Memory B cell (primary cell): ENCODE measurements at places on chromosomes 3 and 15.

GRCh38 chr15:59622289-59622688 lies 10.7 kb downstream of the GCNT3 start:
- DNase-seq, result peak; percentile 39

GRCh38 chr15:80055933-80056332 lies 3.5 kb upstream of the ZFAND6 start:
- DNase-seq, result peak; percentile 20

DNA sequence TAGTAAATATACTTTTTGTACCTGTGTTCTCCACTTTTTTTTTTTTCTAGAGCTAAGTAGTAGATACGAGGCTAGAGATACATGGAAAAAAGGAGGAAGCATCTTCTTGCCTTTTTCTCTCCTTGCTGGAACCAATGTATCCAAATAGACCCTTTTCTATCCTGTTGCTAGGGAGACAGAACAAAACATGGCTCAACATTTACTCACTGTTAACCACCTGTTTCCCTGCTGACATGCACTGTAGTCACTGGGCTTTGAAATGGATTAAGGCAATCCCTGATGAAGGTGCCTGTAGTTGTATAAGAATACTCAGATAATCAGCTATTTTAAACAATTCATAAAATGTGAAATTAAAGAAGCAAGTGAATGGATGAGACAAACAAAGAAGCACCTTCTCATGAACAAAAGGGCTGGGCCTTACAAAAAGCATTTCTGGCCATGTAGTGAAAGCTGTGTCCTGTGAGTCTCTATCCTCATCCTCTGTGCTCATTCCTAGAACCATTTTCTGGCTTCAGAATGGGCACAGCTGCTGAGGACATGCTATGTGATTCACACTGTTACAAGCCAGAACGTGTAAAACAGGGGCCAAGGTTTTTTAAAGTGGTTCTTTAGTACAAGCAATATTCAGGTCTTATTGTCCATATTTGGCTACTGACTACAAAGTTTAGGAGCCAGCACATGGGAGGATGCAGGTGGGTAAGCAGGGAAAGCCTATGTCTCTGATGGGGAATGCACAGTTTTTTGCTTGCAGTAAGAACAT lies 100.4 kb upstream of the NDN start:
- DNase-seq, result no peak

DNA sequence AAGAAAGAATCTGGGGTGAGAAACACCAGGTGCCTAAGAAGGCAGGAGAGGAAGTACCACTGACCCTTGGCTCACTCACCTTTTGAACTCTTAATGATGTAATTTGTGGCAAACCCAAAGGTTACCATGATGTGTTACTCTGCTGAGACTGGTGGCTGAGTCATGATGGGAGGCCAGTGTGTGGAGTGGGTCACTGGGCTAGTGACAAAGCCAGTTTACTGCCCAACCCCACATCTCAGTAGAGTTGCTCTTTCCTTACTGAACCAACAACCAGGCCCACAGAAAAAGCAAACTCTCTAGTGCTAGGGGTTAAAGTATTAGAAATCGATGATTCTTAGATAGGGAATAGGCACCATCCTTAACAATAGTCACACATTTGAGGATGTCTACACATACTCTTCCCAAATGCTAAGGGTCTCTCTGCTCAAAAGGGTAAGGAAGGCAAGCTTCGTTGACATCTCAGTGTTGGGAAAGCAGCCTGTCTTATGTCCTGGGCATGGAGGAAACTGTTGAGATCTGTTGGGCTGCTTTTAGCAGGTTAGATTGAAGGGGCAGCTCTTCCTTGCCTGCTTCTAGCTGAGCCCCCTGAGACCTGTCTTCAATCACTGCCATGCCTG lies 3.1 kb downstream of the RBP2 start:
- no peak for DNase-seq

GRCh38 chr15:53414167-53414566 lies 345.3 kb downstream of the WDR72 start:
- no peak for DNase-seq

GRCh38 chr3:112512320-112512719 lies 13.0 kb upstream of the BTLA start:
- no peak for DNase-seq

DNA sequence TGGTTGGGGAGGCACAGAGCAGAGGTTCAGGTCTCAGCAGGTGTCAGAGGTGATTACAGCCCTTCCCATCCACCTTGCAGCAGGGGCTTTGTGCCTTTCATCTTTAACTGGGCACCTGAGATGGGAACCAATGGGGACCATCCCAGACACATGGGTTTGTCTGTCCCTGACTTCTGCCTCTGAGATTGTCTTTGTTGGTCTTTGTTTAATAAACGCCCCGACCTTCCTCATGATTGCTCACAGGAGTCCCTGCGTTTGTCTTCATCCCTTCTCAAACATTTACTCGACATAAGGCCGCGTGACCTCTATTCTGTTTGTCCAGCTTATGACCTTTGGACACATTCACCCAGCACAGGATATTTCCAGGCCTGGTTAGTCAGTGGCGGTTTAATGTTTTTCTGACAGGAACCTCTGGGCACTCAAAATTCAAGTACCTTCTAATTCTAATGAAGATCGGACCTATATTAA lies 5.9 kb downstream of the ZSCAN2 start:
- no peak for DNase-seq

GRCh38 chr15:84714821-84715220 lies 1.1 kb downstream of the SEC11A start:
- DNase-seq, result no peak

DNA sequence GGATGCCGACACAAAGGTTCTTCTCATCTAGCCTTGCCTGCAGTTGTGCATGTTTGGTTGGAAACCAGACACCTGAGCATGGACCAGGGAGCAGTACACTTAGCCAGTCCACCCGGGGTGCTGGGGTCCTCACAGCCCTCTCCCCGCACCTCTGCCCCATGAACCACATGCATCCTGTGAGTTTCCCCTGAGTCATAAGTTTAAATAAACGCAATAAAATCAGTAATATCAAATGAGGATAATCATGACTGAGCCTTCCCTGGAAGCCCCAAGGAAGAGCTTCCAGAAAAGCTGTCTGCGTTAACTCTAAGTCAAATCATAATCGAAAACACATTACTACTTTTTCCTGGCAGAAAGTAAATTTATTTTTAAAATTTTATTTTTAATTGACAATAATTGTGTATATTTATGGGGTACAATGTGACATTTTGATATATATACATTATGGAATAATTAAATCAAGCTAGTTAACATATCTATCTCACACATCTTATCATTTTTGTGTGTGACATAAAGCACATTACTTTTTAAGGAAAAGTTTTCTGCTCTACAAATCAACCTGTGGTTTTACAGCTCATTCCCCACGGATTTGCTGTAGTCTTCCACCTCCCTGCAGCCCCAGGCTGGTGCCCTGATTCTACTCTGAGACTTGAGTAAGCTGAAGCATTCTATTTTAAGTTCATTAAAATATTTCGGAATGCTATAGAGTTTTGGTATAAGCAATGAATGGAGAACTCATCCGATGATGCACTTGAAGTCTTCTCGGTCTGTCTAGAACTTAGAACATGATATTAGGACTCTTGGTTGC lies 166.0 kb upstream of the EIF1B start:
- no peak for DNase-seq

DNA sequence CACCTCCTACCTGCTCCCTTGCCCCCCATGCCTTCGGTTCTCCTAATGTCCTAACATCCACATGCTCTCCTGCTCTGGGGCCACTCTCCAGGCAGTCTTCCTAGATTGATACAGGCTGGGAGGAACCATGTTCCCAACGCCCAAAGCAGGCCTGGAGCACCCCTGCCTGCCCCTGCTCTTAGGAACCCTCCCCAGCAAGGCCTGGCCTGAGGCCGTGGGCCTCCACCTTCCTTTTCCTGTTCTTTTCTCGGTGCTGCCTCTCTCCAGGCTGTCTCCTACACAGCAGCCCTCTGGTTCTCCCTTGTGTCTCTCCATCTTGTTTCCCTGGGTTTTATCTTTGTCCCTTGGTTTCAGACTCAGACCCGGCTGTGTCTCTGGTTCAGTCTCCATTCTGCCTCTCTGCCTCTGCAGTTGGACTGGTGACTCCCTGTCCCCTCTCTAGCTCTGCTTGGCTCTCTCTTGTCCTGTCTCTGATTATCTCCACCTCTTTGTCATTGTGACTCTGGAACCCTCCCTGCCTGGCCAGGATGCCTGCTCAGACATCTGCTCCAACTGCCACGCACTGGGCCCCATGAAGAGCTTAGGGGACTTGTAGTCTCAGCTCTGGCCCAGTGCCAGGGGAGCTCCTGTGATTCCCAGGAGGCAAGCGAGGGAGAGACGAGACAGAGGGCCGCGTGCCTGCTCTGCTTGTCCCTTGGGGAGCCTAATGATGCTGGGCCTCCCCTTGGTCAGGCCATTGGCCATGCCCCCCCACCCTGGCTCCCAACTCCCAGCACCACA lies 26.0 kb upstream of the RPL29 start:
- DNase-seq, result no peak

GRCh38 chr15:57143511-57144078 lies 225.2 kb downstream of the TCF12 start:
- DNase-seq, result no peak

DNA sequence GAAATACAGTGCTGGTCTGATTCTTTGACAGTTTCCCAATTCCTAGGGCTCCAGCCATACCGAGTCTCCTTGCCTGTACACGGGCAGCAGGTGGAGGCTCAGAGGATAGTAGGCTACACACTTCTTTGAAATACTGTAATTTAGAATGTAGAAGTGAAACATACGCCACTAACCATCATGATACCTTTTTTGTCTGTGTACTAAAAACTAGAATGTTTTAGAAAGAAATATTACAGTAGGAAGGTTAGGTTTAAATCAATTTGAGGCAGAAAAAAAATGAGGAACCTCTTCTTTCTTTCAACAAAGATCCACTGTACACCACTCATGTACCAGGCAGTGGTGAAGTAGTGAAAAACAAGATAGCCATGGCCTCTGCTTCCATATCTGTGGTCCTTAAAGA lies 354.7 kb downstream of the MCTP2 start:
- DNase-seq, result no peak

- no peak for DNase-seq
These were observed 32.7 kb downstream of the IQSEC1 start for GRCh38 chr3:13040361-13041074.

- no peak for DNase-seq
These were observed 5.5 kb upstream of the CRELD1 start for GRCh38 chr3:9928158-9928557.

GRCh38 chr3:197124713-197125112 lies 95.1 kb upstream of the MELTF start:
- no peak for DNase-seq

- DNase-seq, result no peak
These were observed 353.6 kb downstream of the NTRK3 start for GRCh38 chr15:87902772-87903426.

DNA sequence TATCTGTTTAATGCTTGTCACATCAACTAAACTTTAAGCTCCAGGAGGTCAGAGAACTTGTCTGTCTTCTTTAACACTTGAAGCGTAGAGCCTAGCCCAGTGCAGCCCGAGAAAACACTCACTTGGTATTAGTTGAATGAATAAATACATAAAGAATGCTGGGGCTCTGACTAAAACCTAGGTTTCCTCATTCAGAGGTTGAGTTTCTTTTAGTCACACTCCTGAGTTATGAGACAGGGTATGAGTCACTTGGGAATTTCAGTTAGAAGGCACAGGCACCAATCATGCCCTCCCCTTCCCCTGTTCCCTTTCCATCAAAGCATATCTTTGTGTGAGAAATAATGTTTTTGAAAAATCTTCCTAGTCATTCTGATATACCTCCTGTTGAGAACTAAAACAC lies 589.8 kb upstream of the DPPA4 start:
- DNase-seq, result no peak
